Esophagus mucosa (tissue), 1 donor: ENCODE measurements at places on chromosomes 3 and 15. TPM values are rescaled to one million over a fixed set of nuclear protein-coding genes. Genes with fewer than 3 reads are reported as not detected.

The TRIM42 gene
- not detected for total RNA-seq

The STRA6 gene
- total RNA-seq, result 1.5 TPM

The NGRN gene
- 41.0 TPM for total RNA-seq

The GRM2 gene
- 0.08 TPM for total RNA-seq

The CD80 gene
- 0.08 TPM for total RNA-seq

The COL6A5 gene
- total RNA-seq, result 0.16 TPM

The PLSCR2 gene
- 0.12 TPM for total RNA-seq

- ATAC-seq, result no peak
These were observed 201.4 kb upstream of the CBLB start for GRCh38 chr3:106070187-106070586.

- no peak for ATAC-seq
These were observed 48.0 kb downstream of the RASGRP1 start for GRCh38 chr15:38516626-38517025.

- no peak for ATAC-seq
These were observed 267.0 kb upstream of the UMPS start for GRCh38 chr3:124463234-124463633.
